ENCODE measurements at places on chromosomes 6 and 20.
A peak's percentile ranks its signal among the peaks of the same experiment; 100 is the strongest.

- no peak for DNase-seq
Measured at GRCh38 chr20:19256085-19256484, 43.6 kb downstream of the SLC24A3 start.

DNA sequence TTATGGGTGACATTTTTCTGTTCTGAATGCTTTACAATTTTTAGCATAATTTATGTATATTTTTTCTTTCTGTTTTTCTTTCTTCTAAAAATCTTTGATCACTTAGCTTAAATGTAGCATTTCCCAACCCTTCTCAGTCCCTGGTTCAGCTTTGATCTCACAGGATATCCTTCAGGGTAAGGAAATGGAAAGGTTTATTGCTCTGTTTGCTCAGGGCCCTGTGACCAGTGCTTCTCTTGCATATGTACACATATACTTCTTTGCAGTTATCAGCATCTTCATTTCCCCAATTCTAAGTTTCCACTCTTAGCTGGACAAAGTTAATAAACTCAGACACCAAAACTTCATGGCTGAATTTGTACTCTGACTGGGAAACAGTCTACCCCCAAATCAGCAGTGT, 30.6 kb downstream of the TMEM74B start:
- DNase-seq: no peak

GRCh38 chr6:5446362-5447075, 185.2 kb downstream of the FARS2 start:
- no peak for DNase-seq

DNA sequence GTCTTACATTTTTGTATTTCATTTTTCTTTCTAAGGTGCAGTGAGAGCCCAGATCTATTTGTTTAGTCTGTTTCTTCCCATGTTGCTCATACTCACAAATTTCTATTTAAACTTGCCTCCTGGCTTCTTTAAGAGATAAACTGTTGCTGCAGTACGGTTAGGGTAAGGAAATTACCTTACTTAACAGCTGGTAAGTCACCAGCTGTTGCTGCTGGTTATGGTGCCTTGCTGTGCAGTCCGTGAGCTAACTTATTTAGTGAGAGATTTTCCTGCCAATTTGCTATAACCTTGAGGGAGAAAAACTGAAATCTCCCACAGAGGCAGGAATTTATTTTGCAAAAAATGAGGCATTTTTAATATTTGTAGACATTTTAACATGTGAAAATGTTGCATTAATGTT, 261.0 kb downstream of the UST start:
- no peak for DNase-seq

DNA sequence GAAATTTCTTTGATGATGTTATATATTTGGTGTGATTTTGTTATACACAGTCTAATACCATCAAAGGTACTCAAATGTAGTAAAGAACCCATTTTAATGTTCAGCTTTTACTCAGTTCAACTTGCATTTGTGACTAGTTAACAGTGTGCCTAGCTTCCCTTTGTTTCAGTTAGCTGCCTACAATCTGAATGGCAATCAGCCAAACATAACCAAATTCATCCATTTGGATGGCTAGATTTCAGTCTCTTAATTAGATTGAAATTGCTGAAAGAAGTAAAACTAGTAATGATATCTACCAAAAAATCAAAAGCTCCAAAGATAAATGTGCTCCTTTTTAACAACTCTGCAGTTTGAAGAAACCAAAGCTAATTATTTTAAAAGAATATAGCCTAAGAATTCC, 6.9 kb downstream of the EPHA7 start:
- DNase-seq: no peak

- no peak for DNase-seq
Measured at GRCh38 chr6:431504-431903, 40.0 kb downstream of the IRF4 start.

GRCh38 chr6:44725070-44725469, 337.6 kb downstream of the CDC5L start:
- DNase-seq: no peak

DNA sequence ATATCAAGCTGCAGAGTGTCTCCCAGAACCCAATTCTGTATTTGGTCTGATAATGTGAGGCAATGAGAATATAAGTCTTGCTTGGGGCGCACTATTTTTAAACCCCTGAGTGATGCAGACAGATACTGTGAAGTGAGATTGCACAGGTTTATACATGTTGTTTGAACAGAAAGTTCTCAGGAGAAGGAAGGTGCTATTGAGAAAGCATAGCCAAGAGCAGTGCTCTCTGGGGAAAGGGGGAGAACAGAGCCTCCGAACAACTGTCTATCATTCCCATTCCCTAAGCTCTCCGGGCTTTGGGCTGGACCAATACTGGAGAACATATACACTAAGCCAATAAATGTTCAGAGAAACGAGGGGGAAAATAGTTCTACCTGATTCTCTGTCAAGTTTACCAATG, 75.8 kb downstream of the PERP start:
- no peak for DNase-seq

DNA sequence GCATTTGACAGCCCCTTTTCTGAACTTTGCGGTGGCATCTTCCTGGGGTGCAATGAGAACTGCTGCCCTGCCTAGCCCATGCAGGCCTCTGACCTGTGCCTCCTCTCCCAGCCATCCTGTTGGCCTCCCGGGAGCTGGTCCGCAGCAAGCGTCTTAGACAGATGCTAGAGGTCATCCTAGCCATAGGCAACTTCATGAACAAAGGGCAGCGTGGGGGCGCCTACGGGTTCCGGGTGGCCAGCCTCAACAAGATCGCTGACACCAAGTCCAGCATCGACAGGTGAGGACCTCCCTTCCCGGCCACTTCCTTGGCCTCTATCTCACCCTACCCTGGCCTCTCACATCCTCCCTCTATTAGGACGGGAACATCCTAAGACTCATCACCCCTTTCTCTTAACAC, 37.6 kb downstream of the MOCS1 start:
- DNase-seq: no peak

DNA sequence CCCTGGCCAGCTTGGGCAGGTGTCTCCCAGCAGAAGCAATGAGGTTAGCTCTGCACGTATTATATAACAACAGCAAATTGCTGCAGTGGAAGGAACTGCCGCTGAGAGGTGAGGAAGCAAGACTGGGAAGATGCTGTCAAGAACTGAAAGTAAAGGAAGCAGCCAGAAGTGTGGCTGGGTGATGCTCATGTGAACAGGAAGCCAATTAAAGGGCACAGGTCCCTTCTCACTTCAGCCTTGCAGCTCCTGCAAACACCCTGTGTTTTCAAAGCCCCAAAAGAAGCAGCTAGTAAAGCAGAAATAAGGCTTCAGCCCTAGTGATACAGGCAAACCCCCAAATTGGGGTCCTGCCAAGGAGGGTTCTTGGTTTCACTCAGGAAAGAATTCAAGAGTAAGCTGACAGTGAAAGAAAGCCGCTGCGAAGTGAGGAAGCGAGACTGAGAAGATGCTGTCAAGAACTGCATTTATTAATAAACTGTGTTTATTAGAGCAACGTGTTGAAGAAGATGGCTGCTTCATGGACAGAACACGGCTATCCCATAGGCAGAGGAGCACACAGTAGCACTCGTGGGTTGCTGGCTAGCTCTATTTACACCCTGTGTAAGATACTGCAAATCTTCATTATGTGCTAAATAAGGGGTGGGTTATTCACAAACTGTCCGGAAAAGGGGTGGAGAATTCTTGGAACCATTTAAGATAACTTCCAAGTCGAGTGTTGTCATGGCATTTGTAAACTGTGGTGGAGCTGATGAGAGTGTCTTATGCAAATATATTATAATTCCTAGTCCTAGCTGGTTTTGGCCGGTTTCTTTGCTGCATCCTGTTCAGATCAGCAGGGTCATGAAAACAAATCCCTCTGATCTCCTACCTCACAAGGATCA, 152.2 kb downstream of the LINC00237 start:
- DNase-seq: no peak

DNA sequence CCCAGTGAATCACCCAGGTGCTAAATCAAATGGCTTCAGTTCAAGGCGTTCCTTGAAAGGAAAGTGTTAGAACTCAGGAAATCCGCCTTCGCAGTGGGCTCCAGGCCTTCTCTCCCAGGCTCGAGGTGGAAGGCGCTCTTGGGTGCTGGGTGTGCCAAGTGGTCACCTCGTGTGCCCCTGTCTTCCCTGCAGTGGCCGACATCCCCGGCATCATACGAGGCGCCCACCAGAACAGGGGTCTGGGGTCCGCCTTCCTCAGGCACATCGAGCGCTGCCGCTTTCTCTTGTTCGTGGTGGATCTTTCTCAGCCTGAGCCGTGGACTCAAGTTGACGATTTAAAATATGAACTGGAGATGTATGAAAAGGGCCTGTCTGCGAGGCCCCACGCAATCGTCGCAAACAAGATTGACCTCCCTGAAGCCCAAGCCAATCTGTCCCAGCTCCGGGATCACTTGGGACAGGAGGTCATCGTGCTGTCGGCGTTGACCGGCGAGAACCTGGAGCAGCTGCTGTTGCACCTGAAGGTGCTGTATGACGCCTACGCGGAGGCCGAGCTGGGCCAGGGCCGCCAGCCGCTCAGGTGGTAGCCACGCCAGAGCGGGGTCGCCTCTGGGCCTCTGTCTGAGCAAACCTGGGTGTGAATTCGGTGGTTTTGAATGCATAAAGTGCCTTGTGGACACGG, 17.8 kb downstream of the MTG2 start:
- DNase-seq: no peak

DNA sequence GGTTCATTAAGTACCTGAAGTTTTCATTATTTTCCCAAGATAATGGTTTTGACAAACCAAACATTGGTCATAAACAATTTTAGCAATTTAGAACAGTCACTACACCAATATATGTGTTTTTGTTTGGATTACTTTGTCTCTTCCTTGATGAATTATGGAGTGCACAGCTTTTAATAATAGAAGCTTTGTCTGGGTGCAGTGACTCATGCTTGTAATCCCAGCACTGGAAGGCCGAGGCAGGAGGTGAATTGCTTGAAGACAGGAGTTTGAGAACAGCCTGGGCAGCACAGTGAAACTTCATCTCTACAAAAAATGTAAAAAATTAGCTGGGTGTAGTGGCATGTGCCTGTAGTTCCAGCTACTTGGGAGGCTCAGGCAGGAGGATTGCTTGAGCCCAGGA, 89.4 kb upstream of the ANKEF1 start:
- DNase-seq: no peak

DNA sequence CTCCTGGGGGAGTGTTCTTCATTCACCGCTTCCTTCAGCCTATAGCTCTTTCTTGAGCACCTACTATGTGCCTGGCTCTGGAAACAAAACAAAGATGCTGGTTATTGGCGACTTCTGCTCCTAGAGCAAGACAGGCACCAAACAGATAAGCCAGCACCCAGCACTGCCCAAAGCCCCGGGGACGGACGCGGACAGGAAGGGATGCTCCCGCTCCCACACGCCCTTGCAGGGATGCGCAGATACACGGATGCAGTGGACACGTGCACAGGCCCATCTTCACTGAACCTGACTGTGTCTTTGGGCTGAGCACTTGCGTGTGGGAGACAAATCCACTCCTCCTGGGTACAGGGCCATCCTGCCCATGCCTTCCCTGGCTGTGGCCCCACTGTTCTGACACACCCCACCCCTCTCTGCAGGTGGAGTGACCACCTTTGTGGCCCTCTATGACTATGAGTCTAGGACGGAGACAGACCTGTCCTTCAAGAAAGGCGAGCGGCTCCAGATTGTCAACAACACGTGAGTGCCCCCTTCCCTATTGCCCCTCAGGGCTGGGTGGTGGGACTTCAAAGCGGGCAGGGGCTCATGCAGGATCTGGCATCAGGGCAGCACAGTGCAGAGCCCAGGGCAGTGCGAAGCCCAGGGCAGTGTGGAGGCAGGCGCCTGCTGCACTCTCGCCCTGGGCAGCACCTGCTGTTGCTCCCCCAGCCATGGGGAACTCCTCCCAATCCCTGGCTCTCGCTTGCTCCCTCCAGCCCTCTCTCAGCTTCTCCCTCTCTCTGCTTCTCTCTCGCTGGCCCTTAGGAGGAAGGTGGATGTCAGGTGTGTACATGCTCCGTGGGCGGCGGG, 39.9 kb downstream of the SRC start:
- DNase-seq: no peak

DNA sequence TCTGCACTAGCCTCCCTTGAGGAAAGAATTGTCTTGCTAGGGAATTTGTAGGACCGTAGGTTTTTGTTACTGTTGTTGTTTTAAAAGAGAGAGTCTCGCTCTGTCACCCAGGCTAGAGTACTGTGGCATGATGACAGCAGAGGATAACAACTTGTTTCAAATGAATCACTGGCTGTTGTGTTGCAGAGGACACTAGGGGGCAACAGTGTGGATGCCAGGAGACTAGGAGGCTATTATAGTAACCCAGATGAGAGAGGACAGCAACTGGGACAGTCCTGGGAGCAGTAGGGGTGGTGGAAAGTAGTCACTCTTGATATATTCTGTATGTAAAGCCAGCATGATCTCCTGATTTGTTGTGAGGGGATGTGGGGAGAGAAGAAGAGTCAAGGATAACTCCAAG, 41.8 kb upstream of the LAMA4 start:
- no peak for DNase-seq

- no peak for DNase-seq
Measured at GRCh38 chr20:10167040-10167439, 51.6 kb upstream of the SNAP25 start.

GRCh38 chr6:51737580-51738360, 349.6 kb downstream of the PKHD1 start:
- no peak for DNase-seq

- DNase-seq: no peak
Measured at GRCh38 chr6:44528716-44529115, 141.2 kb downstream of the CDC5L start.

- DNase-seq: no peak
Measured at GRCh38 chr6:37516920-37517405, 17.3 kb upstream of the CCDC167 start.

DNA sequence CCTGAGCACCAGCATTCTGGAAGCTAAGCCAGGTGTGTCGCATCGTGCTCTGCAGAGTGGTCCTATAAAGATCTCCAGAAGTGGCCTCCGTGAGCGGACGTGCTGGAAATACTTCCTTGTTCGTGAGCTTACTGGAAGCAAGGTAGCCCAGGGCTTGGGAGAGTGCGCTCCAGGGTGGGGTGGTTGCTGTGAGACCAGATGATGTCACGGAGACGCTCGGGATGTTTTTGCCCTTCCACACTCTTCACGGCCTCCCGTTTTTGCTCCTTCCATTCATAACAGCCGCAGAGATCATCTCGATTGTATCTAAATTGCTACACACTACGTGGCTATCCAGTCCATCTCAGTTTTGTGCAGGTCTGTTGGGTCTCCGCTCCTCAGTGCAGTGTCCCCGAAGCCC, 373.4 kb downstream of the THBS2 start:
- DNase-seq: no peak

DNA sequence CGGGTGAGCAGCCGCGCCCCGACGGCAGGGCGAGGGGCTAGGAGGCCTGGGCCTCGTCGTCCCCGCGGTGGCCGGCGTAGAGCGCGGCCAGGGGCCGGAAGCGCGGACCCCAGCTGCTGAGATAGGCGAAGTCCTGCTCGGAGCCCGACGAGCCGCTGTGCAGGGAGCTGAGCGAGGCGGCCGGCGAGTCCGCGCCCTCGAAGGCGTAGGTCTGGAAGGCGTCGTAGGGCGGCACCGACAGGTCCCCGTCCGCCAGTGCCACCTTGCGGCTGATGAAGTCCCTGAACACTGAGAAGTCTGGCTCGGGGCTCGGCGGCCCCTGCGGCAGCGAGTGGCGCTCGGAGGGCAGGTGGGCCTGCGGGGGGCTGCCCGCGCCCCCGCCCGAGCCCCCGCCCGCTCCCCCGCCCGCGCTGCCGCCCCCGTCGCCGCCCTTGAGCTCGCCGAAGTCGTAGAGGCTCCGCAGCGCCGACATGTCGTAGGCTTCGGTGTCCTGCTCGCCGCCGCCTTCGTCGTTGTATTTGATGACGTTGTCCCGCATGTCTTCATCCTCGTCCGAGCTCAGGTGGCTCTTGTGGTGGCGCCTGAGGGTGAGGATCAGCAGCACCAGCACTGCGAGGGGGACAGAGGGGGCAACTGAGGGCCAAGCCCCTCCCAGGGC, 56.5 kb downstream of the CD40 start:
- DNase-seq: peak; percentile 60
